ENCODE measurements at places on chromosomes 12 and 14.

DNA sequence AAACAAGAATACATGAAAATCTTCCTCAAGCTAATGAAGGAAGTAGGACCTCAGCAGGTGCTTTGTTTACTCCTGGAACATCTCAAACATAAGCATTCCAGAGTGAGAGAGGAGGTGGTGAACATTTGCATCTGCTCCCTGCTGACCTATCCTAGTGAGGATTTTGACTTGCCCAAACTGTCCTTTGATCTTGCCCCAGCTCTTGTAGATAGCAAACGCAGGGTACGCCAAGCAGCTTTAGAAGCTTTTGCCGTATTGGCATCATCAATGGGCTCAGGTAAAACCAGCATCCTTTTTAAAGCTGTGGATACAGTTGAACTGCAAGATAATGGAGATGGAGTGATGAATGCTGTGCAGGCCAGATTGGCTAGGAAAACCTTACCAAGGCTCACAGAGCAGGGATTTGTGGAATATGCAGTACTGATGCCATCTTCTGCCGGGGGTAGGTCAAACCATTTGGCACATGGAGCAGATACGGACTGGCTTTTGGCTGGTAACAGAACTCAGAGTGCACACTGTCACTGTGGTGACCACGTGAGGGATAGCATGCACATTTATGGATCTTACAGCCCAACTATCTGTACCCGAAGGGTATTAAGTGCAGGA lies 1.9 kb downstream of the TOGARAM1 start:
- DNase-seq, result no peak

DNA sequence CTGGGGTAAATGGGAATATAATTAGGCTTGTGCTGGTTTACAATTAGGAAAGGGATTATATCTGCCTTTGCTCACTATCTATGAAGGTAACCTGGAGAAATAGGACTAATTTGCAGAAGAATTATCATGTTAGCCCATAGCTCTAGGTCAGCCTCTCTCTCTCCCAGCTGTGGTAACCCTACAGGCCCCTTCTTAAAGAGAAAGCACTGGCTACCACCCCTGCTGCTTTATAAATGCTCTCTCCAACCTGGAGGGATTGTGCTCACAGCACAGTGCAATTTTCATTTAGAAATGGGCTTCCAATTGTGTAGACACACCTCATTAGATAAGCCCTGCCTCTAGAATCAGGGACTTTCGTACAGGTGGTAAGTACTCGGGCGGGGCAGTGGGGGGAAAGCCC lies 22.7 kb upstream of the MGST1 start:
- no peak for DNase-seq

DNA sequence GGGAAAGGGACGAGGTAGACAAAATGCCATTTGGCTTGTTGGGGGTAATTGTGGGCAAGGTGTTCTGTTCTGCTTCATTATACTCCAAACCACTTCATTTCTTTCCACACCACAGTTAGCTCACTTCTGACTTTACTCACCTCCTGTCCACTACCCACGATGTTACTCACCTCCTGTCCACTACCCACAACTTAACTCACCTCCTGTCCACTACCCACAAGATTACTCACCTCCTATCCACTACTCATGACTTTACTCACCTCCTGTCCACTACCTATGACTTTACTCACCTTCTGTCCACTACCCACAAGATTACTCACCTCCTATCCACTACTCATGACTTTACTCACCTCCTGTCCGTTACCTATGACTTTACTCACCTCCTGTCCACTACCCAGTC lies 10.1 kb upstream of the TWF1 start:
- DNase-seq, result no peak

GRCh38 chr12:56688846-56689109 lies 694 bp upstream of the PTGES3 start:
- no peak for DNase-seq

All from stimulated activated CD8-positive, alpha-beta memory T cell treated with anti-CD3 and anti-CD28 coated beads, Interleukin-4, amount 100 ng/mL, for 1 hour (primary cell).